ENCODE measurements at places on chromosomes 6 and 20.

DNA sequence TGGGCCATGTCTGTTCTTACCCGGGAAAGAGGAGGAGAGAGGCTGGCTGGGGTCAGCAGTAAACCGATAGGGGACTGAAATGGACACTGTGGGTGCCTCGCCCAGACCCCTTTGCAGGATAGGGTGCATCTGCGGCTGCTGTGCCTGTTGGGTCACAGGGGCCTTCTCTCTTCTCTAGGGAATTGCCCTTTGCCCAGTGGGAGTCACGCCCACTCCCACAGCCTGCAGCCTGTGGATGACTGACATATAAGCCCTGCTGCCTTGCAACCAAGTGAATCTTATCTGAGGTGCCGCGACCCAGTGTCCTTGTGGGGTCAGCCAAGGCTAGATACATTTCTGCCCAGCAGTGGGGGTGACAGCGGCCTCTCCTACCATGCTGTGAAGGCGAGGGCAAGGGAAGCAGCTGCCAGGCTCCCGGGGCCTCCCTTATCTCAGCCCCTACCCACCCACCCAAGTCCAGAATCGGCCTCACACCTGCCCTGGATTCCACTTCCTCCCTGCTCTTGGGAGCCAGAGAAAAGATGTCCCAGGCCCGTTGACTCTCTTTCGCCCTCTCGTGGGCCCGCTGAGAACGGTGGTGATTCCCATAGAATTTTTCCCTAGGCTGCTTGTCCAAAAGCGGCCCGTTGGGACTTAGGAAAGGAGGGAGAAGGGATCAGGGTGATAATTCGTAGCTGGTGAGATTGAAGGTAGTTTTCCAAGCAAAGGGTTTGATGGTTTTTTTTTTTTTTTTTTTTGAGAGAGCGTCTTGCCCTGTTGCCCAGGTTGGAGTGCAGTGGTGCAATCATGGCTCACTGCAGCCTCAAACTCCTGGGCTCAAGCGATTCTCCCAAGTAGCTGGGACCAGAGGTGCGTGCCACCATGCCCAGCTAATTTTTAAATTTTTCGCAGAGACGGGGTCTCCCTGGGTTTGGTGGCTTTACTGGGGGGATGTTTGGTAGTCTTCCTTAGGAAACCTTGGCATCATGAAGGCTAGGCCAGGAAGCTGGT is 76.4 kb upstream of the RNF24 start:
- no peak for DNase-seq

DNA sequence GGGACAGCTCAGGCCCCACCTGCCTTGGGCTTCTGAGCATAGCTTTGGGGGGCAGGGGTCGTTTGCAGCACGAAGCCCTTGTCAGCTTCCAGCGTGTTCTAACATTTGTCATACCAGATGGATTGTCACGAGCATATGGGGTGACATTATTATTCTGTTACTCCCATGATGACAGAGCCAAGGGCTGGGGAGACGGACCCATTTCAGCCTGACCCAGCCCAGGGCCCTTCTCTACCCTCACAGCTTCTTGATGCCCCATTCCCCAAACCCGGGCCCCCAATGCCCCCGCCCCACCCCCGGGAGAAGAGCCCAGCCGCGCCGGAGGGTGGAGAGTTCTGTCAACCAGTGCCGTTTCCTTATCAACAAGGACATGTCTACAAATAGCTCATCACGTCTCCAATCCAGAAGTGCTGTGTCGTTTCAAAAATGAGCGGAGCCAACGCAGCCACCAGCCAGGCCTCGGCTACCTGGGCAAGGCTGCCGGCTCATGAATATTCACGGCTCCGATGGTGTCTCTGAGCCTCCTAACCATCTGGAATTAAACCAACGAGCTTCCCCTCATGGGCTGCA is 9.6 kb upstream of the CHRNA4 start:
- no peak for DNase-seq

GRCh38 chr6:143608906-143609305 is 68.9 kb upstream of the PHACTR2 start:
- no peak for DNase-seq

- DNase-seq: no peak
Observed at GRCh38 chr6:127102299-127102698, 16.2 kb upstream of the RSPO3 start.

GRCh38 chr6:119183457-119183856 is 105.0 kb upstream of the FAM184A start:
- DNase-seq: no peak

GRCh38 chr20:32664012-32664677 is 9.6 kb downstream of the C20orf203 start:
- no peak for DNase-seq

DNA sequence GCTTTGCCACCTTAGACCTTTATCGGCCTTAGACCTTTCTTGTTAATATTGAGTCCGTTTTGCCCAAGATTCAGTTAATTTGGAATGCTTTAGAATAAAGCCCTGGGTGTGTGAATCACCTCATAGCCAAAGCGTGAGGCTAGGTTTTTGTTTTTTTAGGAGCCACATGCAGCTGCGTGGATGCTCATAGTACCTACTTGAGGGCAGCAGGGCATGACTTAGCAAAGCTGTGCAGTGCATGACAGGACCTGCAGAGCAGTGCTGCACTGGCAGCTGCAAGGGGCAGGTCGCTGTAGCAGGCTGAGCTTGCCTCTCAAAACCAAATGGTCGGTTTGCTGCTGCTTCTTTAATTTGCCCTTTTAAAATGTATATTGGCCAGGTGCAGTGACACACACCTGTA is 116.1 kb downstream of the JAG1 start:
- no peak for DNase-seq

DNA sequence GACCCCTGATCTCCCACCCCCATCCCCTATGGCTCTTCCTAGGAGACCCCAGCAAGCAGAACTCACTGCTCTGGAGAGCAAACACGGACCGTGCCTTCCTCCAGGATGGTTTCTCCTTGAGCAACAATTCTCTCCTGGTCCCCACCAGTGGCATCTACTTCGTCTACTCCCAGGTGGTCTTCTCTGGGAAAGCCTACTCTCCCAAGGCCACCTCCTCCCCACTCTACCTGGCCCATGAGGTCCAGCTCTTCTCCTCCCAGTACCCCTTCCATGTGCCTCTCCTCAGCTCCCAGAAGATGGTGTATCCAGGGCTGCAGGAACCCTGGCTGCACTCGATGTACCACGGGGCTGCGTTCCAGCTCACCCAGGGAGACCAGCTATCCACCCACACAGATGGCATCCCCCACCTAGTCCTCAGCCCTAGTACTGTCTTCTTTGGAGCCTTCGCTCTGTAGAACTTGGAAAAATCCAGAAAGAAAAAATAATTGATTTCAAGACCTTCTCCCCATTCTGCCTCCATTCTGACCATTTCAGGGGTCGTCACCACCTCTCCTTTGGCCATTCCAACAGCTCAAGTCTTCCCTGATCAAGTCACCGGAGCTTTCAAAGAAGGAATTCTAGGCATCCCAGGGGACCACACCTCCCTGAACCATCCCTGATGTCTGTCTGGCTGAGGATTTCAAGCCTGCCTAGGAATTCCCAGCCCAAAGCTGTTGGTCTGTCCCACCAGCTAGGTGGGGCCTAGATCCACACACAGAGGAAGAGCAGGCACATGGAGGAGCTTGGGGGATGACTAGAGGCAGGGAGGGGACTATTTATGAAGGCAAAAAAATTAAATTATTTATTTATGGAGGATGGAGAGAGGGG is 1.4 kb downstream of the LTA start:
- no peak for DNase-seq

GRCh38 chr20:43492101-43492500 is 15.4 kb upstream of the L3MBTL1 start:
- DNase-seq: no peak

- DNase-seq: no peak
Observed at GRCh38 chr6:107611094-107611810, 121.3 kb downstream of the SOBP start.

DNA sequence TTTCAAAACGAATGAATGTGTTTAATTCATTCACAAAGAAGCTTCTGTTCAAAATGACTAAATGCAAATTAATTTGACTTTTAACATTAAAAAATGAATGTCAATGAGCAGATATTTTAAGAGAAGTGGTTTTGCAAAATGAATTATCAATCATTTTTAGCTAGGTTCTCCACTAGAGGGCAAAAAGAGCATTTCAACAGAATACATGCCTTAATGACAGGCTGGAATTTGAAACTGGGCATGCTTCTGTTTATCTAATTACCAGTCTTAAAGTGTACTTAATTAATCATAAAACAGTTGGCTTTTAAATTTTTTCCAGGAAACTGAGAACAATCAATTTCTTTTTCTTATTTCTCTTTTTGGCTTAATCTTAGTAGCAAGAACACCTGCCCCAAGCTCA is 63.8 kb upstream of the TINAG start:
- DNase-seq: no peak

DNA sequence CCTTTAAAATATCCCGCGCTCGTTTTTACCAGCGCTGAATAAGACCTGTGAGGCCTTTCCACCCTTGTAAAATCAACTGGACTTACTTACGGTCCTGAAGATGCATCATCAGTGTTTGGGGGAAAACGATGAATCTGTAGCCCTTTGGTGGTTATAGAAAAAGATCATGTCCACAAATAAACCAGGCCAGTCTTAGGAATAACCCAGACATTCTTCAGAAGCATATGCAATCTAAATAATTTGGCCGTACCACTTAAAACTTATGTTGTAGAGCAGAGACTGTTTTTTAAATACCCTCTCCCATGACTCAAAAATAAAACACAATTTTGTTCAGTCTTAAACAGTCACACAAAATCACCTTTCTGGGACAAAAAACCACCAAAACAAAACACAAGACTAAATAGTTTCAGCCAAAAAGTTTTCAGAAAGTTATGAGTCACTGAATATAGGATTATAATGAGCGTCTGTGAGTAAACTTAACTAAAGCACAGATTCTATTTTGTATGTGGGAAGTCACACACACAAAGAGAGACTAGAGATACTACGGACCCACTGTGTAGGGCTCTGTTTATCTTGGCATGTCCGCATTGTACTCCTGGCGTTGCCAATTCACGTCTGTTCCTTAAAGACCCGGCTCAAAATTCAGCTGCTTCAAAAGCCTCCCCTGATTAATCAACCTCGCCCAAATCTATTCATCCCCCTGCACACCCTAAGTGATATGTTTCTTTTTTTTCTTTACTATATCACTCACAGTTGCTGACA is 26.5 kb upstream of the SMOC2 start:
- DNase-seq: no peak

DNA sequence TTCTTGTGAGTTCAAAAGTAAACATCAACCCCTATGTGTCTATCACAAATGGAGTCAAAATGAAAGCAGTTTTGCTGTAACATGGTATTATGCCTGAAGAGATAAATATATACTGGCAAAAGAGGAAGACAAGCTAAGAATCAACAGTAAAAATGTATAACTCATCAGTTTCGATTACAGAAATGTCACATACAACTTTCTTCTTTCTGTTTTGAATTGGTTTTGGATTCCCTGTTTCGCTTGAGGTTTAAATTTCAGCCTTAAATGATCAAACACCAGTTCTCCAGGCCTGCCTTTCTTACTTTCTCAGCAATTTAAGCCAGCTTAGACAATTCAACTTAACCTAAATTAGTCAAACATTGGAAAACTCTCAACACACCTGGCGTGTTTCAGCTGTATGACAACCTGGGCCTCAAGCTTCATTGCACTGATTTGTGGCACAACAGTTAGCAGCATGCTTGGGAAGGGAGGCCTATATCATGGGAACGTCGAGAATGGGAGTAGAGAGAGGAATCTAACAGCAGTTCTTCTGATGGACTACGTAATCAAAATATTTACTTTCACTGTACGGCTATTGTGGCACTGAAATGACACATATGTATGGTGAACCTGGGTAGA is 51.9 kb upstream of the MARCKS start:
- no peak for DNase-seq

GRCh38 chr6:30877419-30878262 is 6.7 kb upstream of the DDR1 start:
- DNase-seq: peak; percentile 57

GRCh38 chr20:31803552-31804291 is 15.4 kb upstream of the MYLK2 start:
- DNase-seq: no peak
